GDM1 (cell line): ENCODE measurements at places on chromosomes 3 and 15.

DNA sequence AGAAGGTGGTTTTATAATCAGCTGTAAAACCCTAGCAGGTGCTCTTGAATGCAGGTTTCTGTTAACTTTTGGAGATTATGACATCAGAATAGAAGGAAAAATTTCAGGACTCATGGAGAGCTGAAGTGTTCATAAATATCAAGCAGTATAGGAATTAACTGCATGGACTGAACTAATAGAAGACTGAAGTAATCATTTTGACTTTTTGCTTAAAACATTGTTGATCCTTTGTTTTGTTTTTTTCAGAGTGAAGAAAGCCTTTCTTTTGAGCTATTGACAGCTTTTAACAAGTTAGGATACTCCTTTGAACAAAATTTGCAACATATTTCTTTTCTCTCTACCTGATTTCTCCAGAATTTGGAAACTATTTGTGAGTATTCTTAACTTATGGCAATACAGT is 70.6 kb upstream of the DAZL start:
- no peak for DNase-seq

GRCh38 chr3:48696156-48696555 is 10.4 kb upstream of the NCKIPSD start:
- no peak for DNase-seq

- DNase-seq: no peak
Observed at GRCh38 chr3:72938471-72939265, 50.8 kb downstream of the GXYLT2 start.

GRCh38 chr3:170007031-170007663 is 30.6 kb upstream of the GPR160 start:
- peak; percentile 17 for DNase-seq

GRCh38 chr3:144433006-144433405 is 461.4 kb downstream of the DIPK2A start:
- DNase-seq: no peak

DNA sequence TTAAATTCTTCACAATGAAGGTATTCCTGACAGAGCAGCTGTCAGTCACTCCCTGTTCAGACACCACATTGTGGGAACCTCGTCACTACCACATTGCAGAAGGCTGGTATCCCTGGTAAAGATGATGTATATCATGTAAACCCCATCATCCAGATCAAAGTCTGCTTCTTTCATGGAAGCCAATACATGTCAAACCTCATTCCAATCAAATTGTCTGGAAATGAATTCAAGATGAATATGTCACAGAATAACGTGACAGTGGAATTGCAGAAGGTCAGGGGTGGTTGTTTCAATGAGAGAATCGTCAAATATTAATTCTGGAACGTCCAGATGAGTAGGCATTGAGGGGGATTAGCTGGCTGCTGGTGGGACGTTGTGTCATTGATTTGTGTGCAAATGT is 4.2 kb downstream of the ZIC4 start:
- DNase-seq: no peak

DNA sequence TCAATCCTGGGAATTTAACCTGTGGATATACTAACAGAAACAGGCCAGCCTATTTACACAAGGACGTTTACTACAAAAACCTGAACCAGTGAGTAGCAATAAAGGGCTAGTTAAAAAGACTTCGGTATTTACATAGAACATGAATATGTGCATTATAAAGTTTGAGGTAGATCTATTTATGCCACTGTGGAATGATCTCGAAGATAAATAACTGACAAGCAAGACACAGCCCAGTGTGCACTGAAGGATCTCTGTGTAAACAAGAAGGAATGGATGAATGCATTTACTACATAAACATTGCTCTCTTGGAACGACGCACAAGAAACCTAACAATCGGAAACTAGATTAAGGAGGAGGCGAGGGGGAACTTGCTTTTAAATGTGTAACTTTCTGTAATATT is 132.0 kb upstream of the NSMCE3 start:
- no peak for DNase-seq

- no peak for DNase-seq
Observed at GRCh38 chr3:159854500-159855124, 134.0 kb upstream of the IL12A start.

DNA sequence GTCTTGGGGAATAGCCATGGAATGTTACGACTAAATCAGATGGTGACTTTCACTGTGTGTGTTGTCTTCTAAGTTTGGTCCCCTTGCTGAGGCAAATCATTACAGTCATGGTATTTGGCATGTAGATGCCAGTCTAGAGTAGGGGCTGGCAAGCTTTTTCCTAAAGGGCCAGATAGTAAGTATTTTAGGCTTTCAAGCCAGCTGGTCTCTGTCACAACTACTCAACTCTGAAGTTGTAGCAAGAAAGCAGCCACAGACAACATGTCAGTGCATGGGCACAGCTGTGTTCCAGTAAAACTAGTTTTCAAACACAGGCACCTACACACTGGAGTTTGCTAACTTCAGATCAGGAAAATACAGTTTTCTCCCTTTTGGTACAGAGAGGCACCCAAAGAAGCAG is 39.3 kb downstream of the CCR3 start:
- DNase-seq: no peak

DNA sequence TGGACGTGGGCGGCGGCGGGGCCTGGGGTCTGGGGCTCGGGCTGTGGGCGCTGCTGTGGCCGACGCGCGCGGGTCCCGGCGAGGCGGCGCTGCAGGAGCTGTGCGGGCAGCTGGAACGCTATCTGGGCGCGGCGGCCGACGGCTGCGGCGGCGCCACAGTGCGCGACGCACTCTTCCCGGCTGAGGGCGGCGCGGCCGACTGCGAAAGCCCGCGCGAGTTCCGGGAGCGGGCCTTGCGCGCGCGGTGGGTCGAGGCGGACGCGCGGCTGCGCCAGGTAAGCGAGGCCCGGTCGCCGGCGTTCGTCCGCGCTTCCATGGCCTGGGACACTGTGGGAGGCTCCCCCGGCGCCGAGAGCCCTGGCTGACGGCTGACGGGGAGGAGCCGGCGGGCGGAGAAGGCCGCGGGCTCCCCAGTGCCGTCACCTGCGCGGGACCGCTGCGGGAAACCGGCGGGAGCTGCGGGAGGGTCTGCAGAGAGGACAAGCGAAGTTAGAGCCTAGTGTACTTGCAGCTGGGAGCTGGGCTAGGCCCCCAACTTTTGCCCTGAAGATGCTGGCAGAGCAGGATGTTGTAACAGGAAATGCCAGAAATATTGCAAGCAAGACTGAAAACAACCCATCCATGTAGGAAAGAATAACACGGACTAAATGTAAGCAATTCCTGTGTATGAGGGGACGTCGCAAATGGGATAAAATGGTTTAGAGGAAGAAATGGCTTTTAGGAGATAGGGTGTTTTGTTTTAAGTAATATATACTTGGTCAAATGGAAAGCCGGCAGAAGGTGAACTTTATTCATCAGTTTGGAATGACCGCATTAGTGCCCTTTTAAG is 847 bp downstream of the WHAMM start:
- DNase-seq: peak; percentile 23

- DNase-seq: no peak
Observed at GRCh38 chr3:58551636-58552180, 14.7 kb upstream of the ACOX2 start.

DNA sequence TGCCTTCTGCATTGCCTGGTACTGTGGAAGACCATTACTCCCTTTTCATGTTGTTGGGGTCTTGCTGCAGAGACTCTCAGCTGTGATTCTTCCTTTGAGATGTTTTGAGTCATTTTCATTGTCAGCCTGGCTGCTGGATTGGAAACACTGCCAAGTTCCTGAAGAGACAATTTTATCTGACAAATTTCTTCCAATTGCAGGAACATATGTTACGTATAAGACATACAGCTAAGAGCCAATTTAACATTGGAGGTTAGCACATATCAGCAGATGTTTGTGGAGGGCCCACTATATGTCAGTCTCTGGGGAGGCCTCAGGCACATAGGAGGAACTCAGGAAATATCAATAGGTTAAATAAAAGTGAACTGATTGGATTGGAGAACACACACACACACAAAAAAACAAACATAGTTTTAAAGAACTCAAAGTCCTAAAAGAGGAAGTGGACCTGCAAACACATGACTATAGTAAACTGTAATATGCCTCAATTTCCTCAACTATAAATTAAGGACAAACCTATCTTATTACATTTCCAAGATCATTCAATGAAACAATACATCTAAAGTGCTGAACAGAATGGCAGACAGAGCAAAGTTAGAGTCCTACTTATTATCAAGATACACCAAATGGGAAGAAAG is 172.3 kb downstream of the MYRIP start:
- no peak for DNase-seq

DNA sequence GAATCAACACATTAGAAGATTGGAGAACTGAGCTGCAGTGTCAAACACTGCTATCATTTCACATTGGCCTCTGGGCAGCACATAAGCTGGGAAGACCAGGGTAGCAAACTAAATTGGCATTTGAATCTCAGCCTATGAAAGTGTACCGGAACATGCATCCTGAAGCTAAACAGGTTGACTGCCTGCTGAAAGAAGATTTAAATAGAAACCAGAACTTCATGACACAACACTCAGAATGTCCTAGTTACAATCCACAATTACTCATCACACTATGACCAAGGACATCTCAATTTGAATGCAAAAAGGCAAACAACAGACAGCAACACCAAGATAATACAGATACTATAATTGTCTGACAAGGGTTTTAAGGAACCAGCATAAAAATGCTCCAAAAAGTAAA is 26.2 kb downstream of the TM2D3 start:
- DNase-seq: no peak

DNA sequence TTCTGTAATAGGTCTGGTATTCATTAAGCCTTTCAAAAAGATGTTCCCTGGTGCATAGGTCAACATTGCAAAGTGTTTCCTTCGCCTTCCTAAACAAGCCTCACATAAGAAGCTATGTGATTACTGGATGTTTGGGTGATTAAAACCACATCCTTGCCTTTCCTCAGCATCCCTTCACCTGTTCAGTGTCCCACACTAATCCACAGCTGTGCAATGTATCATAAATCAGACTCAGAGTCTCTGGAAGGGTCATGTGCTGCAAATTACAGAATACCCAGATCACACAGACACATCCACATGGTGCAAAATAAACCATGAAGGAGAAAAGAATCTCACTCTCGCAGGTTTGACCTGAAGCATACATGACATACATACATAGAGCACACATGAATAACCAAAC is 164.7 kb upstream of the NSMCE3 start:
- DNase-seq: no peak

DNA sequence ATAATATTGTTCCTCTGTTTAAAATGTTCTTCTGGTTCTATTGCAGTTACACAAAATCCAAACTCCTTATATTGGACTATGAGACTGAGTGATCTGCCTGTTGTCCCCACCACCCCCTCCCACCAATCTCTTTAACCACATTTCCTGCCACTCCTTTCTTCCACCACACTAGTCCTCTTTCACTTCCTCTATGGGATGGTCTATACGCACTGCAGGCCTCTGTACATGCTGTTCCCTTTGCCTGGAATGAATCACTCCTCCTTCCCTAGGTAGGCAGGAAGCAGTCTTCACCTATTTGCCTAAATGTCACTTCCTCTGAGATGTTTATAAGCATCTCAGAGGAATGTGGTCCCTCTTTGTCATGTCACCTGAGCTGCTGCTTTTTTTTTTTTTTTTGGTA is 4.0 kb downstream of the MAP2K1 start:
- peak; percentile 58 for DNase-seq

- no peak for DNase-seq
Observed at GRCh38 chr15:72197460-72198355, at the start of gene GRAMD2A. TSS of gene GRAMD2A (minus strand) at chr15:72197787.

DNA sequence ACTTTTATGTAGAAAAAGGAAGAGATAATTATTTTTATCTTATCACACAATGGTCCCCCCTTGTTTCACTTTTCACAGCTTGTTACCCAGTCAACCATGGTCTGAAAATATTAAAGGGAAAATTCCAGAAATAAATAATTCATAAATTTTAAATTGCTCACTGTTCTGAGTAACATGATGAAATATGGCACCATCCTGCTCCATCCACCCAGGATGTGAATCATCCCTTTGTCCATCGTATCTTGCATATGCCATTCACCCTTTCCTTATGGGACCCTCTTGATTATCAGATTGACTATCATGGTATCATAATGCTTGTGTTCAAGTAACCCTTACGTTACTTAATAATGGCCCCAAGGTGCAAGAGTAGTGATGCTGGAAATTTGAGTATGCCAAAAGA is 43.7 kb downstream of the ANKRD28 start:
- DNase-seq: no peak

DNA sequence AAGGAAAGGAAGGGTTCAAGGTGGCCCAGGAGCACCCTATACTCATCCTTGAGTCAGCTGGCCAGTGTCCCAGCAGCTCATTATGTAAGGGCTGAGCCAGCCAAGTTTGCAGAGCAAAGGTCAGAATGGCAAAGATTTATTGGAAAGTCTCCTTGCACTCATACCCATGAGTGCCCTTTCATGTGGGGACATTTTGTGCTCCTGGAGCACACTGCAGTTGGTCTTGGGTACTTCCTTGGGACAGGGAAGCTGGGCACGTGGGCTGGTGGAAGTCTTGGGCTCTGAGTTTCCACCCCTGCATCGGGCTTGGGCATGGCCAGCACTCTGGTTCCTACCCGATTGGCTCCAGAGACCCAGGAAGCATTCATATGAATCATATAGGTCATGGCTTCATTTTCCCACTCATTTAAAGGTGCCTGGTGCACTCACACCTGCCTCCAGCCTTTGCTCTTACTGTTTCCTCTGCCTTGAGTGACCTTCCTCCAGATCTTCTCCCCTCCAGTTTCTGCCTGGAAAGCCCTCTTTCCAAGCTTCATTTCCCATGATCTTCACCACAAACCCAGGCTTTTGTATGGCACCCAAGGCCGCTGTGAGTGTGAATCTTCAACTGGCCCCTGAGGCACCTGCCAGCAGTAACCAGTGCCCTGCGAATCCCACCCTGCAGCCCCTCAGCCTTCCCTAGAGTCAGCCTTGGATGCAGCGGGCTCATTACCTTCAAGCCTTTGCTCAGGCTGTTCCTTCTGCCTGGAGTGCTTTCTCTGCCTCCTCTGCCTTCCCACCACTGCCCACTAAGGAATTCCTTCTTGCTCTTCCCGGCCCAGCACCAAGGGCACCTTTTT is 10.5 kb upstream of the PRKCD start:
- DNase-seq: no peak

GRCh38 chr15:66611257-66612053 is 45.7 kb upstream of the LCTL start:
- no peak for DNase-seq

DNA sequence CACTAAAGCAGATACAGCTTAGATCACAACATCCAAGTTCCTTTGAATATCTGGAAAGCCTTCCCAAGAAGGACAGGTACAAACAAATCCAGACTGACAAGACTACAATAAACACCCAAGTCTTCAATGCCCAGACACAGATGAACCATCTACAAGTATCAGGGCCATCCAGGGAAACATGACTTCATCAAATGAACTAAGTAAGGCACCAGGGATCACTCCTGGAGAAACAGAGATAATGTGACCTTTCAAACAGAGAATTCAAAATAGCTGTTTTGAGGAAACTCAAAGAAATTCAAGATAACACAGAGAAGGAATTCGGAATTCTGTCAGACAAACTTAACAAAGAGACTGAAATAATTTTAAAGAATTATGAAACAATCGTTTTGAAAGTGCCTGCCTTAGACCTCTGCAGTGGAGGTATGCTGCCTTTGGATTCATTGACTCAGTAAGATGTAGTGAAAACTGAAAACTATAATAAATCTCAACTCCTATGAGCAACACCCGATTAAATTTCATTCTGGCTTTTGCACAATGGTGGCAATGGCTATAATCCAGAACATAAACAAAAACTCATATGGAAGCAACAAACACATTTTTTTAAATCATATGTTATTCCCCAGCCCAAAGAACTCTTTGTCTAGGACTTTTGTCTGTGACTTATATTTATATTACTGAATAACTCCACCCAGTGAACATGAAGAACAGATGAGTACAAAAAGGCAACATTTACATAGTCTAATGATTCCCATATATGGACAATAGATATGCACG is 12.6 kb upstream of the COL8A1 start:
- DNase-seq: no peak
